ENCODE measurements at places on chromosomes 11 and 22.

GRCh38 chr22:46267431-46268279 is at the start of gene TTC38:
TTC38 (plus strand) TSS chr22:46268008; CDS start chr22:46268040, 32 bp downstream.
- DNase-seq = peak; percentile 27

DNA sequence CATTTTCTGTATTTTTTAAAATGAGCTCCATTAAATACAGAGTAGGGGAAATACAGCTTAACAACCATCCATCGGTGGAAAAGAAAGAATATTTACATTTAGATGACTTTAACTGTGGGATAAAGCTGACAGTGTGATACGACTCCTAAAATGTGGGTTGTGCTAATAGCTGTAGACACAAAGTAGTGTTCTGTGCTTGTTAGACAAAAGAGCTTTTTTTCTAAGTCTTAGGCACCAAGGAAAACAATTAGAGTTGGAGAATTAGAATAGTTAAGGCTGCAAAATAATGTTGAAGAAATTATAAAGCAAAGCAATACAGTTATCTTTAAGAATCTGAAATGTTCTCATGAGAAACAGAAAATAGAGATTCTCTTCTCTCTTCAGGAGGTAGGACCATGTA is 307.7 kb upstream of the KIRREL3 start:
- DNase-seq = no peak

GRCh38 chr11:104997288-104997687 is 25.7 kb downstream of the CASP5 start:
- DNase-seq = no peak

GRCh38 chr11:105767931-105768330 is 158.1 kb downstream of the GRIA4 start:
- DNase-seq = no peak

GRCh38 chr11:123080015-123080414 is 18.1 kb upstream of the HSPA8 start:
- no peak for DNase-seq

GRCh38 chr11:131033151-131033651 is 116.9 kb upstream of the SNX19 start:
- no peak for DNase-seq

GRCh38 chr11:67053896-67054329 is 2.7 kb upstream of the RHOD start:
- no peak for DNase-seq

GRCh38 chr11:100294748-100295147 is 392.3 kb upstream of the ARHGAP42 start:
- DNase-seq = no peak

- DNase-seq = peak; percentile 8
Observed at GRCh38 chr22:20741634-20742581, 32.0 kb upstream of the SERPIND1 start.

- peak; percentile 99 for DNase-seq
Observed at GRCh38 chr22:41832553-41833368, at the start of gene SREBF2. SREBF2 (plus strand) TSS chr22:41833105; CDS start chr22:41833271, 166 bp downstream.

DNA sequence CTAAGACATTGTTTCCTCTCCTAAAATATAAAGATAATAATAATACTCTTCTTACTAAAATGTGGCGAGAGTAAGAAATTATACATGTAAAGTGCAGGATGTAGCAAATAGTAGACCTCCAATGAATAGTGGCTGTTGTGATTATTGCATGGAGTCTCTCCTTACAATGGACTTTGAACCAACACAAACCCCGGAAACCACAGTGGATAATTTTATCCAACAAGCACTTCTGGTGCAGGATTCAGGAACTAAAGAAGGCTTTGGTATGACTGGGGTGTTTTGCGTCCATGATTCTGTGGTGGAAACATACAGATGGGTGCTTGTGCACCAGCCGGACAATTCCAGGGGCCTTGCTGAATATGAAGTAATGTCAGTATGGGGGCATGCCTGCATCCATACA is 146.4 kb upstream of the UBASH3B start:
- no peak for DNase-seq

GRCh38 chr11:121681550-121682268 is 228.9 kb upstream of the SORL1-AS1 start:
- DNase-seq = no peak

- DNase-seq = no peak
Observed at GRCh38 chr22:19536564-19536963, 12.4 kb upstream of the CLDN5 start.

GRCh38 chr11:131038597-131038996 is 122.3 kb upstream of the SNX19 start:
- DNase-seq = no peak

- no peak for DNase-seq
Observed at GRCh38 chr11:4607096-4607495, 935 bp downstream of the TRIM68 start.

- no peak for DNase-seq
Observed at GRCh38 chr11:43923406-43924111, 18.9 kb upstream of the C11orf96 start.

- DNase-seq = no peak
Observed at GRCh38 chr11:17877886-17878285, 135.0 kb downstream of the SERGEF start.

DNA sequence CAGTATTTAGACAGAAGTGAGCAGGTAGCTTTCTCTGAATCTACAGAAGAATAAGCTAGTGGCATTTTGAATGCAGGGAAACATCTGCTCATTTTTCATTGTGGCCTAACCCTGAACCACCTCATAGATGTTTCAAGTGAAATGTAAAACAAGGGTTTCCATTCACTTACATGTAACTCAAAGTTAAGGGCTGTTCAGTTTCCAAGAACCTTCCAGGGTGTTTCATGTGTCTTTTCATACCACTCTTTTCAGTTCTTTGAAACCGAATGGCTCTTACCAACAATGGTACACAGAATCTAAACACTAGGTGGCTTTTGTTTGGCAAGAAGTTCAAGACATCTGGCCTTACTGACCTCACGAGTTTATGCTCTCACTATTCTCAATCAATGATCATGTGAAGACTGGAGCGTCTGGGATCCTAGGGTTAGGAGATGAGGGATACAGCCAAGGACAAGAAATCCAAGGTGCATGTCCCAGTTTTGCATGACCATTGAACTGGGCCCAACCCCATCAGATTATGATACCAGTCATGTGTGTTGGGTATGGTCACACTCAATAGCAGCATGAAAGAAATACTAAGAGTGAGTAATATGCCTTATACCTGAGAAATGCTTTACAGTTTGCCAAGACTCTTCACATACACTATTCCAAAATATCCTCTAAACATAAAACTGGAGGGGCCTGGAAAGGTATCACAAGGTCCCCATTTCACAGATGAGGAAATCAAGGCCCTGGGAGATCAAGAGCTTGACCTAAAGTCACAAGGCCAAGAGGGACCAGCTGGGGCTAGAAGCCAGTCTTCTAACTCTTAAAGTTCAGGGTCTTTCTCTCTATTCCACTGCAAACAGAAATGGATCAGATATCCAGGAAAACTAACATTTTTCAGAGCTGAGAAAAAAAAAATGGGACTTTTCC is 92.7 kb downstream of the ETS1 start:
- DNase-seq = no peak

DNA sequence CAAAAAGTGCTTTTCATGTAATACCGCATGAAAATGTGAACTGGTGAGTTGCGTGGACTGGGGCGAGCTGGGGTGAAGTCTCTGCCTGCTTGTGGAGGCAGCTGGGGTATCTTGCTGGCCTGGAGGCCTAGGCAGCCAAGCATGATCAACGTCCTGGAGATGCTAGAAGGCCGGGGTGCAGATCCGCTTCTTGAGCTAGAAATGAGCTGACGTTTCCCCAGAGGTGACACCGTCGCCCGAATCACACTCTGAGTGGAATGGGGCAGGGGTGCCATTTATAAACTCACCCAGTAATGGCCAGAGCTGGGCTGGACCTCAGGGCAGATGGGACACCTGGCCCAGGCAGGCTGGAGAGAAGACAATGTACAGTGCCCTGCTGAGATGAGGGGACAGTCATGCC is 1513.0 kb downstream of the TBC1D22A start:
- no peak for DNase-seq

GRCh38 chr22:30870451-30871345 is 97.9 kb downstream of the MORC2 start:
- no peak for DNase-seq

- no peak for DNase-seq
Observed at GRCh38 chr22:37377927-37378326, 49.4 kb downstream of the ELFN2 start.

- no peak for DNase-seq
Observed at GRCh38 chr22:44683881-44684280, 18.1 kb upstream of the PRR5 start.

- DNase-seq = no peak
Observed at GRCh38 chr11:86136538-86136937, 67.7 kb upstream of the PICALM start.

GRCh38 chr11:135074397-135074998 is 662.5 kb upstream of the B3GAT1 start:
- DNase-seq = no peak

DNA sequence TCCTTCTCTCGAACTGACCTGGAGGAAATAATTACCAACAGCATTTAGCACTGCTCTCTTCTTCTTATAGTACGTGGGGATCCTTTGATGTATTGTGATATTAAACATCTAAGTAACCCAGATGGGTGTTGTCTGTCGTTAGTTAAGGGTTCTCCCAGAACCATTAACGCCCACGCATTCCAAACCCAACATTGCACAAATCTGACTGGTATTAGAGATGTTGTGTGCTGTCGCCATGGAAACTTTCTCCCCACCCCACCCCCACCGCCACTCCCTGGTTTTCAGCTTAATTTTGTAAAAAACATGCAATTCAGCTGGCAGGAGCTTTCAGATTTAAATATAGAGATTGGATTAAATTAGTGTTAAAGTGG is 1495.2 kb downstream of the TBC1D22A start:
- DNase-seq = no peak

GRCh38 chr11:63838150-63838677 is 696 bp upstream of the MARK2 start:
- peak; percentile 13 for DNase-seq

DNA sequence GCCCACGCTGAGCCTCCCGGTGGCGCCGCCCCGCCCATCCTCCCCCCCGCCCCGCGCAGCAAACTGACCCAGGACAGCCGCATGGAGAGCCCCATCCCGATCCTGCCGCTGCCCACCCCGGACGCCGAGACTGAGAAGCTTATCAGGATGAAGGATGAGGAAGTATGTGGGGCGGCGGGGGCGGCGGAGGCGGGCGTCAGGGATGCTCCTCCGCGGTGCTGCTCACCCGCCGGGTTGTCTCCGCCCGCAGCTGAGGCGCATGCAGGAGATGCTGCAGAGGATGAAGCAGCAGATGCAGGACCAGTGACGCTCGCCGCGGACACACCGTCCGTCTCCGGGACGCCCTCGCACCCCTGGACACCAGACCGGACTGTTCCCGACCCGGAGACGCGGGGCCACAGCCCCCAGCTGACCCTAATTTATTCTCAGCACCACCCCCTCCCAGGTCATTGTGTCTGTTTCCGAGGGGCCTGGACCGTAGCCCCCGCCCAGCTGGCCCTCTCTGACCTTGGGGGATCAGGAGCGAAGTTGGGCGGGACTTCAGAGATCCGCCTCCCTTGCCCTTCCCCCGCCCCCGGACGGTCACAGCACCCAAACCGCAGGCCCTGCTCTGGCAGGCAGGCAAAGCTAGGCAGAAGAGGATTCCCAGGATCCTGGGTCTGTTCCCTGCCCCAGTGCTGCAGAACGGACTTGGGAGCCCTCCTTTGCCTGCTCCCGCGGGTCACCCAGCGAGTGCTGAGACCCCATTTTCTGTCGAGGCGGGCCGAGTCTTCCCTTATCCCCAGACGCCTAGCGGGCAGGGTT is 959 bp upstream of the GP1BB start:
- DNase-seq = no peak

DNA sequence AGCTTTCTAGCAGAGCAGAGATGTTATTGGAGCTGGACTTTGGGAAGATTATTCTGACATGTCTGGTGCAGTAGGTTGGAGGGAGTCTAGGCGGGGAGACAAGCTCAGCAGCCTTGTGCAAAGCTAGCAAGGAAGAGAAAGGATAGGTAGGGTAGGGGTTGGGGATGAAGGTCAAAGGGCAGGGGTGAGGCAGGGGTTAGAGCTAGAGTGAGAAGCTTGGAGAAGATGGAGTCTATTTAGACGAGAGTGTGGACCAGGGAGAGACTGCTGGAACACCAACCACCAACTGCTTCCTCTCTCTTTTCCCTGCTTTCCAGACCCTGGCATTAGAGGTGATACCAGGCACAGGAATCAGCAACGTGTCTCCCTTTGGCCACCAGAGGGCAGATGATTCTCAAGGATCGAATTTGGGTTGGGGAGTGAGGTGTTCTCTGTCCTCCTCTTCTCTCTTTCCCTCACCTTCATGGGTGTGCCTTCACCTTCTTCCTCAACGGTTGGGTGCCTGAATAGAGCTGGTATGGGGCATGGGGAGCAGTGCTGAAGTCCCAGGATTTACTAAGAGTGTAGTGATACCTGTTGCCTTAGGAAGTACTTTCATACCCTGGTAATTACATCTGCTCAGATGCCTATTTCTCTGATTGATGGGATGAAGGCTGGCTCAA is 1.8 kb upstream of the MARK2 start:
- peak; percentile 76 for DNase-seq

DNA sequence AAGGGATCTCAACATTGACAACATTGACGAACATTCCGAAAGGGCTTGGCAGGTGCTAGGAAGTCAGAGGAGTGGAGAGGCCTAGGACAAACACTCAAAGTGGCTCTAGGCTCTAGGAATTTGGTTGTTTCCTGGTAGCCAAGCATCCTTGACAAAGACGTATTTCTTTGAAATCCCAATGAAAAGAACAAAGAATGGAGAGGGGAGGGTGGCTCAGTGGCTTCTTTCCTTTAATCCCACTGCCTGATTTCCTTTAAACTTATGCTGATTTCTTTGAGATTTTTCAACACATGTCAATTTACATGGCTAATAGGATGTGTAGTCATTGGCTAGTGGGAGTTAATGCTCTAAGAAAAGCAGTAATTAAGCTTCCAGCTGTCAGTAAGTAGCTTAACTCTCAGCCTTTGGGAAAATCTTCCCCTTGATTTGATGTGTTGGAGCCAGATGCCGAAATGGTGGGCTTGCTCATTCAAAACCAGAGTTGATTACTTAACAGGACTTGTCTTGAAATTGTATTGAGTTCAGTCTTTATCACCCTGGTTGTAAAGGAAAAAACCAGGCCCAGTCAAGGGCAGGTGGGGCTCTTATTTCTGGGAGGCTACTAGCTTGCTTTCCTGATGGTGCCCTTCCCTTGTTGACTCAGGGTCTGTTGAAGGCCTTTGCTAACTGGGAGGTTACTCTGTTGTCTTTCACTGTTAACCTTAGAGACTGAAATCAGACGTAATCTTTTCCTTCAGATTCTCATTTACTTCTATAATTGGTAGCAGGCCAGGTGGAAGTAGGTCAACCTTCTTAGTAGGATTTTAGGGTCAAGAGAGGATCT is 44.6 kb upstream of the SORL1-AS1 start:
- no peak for DNase-seq

DNA sequence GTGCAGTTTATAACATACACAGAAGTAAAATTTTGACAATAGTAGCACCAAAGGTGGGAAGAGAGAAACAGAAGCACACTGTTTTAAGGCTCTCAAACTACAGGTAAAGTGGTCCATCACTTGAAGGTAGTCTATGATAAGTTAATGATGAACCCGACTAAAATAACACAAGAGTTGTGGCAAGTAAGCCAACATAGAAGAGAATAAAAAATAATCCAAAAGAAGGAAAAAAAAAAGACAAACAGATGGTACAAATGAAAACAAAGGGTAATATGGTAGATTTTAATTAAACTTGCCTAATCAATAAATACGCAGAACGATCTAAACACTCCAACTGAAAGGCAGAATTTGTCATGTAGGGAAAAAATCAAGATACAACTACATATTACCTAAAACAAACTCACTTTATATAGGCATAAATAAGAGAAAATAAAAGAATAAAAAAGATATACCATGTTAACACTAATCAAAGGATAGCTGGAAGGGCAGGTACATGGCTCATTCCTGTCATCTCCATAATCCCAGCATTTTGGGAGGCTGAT is 31.6 kb downstream of the DGCR2 start:
- no peak for DNase-seq
